ENCODE measurements at places on chromosomes 13 and 19.

DNA sequence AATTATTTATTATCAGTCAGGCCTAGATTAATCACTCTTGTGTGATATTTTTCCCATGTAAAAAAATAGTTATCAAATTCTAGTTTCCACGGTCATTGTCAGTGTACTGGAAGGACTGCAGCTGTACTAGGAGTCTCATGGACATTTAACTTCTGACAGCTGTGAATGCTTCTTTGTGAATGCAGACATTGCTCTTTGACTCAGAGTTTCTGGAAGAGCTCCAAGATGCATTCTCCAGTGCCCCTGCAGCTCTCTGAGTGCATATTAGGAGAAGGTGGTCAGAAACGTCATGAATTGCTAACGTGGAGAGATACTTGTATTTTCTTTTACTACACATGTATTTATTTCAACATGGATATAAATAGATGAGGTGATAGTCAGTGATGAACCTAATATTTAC, 9.7 kb upstream of the SLITRK5 start:
- no peak for DNase-seq

GRCh38 chr13:77042566-77043177, 15.7 kb upstream of the FBXL3 start:
- DNase-seq: no peak

GRCh38 chr19:11435833-11436313, 438 bp downstream of the PRKCSH start:
- no peak for DNase-seq

GRCh38 chr19:3456925-3457527, 23.3 kb downstream of the SMIM24 start:
- no peak for DNase-seq

- DNase-seq: no peak
Observed at GRCh38 chr19:56839652-56840450, 675 bp downstream of the PEG3 start.

DNA sequence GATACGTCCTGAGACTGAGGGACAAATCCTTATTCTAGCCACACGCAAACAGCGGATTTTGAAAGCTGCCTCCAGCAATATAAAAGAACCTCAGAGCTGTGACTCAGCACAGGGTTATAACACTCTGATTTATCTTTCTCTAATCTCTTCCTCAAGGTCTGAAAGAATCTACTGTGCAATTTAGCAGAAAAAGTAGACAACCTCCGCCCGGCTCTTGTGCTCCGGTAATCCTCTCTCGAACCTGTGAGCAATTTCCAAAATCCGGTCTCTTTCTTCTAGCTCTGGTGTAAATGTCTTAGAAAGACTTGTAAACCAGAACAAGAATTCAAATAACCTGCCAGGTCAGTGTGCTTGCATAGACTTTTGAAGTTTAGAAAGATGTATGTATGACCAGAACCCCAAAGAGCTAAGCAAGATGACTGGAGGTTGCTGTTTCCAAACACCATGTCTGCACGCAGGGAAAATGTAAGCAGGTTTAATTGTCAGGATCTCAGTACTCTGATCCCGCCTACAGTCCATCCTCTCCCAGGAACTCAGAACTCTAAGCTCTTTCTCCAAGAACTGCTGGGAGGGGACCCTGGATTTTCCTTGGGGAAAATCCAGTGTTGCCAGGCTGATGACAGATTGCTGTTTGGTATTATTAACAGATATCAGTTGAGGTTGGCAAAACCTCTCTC, 338.1 kb downstream of the RFC3 start:
- no peak for DNase-seq

DNA sequence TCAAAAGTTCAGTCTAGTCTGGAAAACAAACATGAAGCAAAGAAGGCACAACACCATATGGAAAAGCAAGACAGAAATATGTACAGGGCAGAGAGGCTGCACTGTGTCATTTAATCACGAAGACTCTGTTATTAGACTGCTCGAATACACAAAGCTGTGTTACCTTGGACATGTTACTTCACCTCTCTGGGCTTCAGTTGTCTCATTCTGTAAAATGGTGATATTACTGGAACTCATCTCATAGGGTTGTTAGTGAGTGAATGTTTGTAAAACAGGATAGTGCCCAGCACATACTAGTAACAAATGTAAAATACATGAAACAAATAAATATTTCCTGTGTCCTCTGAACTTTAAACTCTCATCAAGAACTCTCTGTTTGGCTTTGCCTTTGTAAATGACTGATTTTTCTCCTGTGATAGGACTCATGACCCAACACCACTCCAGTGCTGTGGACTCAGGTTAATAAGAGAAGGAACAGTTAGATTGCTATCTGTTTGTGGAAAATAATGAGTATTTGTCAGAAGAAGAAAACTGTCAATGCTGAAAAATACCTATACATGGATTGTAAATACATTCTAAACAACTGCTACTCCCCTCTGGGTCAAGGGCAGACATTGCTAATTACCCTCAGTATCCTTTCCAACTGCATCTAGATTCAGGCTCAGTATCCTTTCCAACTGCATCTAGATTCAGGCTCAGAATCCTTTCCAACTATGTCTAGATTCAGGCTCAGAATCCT, 62.3 kb downstream of the ZIC5 start:
- no peak for DNase-seq

GRCh38 chr13:93926425-93926824, 553.1 kb downstream of the DCT start:
- no peak for DNase-seq

- no peak for DNase-seq
Observed at GRCh38 chr13:110228936-110229904, 77.7 kb downstream of the COL4A1 start.

DNA sequence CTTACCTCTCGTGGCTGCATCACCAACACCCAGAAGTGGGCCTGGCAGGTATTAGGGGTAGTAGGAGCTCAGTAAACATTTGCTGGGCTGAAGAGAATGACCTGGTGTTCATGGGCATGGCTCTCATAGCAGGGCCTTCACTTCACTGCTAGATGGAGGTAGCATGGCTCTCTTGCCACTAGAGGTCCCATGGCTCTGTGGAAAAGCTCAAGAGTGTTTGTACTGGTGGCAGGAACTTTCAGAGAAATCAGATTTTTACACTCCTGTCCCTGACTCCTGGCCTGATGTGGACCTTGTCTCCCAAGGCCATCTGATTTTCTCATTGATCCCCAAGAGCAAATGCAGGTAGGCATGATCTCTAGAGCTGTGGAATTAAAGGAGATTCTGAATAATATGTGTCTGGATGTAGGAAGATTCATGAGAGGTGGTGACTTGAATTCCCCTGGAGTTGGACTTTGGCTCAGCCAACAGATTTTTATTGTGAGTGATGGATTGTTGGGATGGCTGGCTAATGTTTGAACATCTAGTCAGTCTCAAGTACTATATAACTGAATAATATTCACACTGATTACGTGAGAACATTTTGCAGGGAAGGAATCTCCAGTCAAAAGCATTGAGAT, 5.7 kb downstream of the ZNF574 start:
- DNase-seq: no peak

DNA sequence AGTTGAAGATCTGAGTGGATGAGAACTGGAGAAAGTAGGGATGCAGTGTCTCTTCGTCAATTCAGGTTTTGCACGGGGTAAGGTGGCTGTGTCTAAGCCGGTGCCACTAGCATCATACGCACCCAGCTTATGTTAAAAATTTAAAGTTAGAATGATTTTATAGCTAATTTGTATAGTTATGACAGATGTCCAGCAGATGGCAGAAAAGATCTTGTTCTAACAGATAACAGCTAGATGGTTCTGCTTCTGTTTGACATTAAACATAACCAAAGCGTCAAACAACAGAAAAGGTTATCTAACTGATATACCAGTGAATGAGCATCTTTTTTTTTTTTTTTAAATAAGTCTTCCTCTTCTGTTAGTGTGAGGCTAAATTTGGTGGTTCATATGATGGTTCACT, 18.8 kb upstream of the EDDM13 start:
- no peak for DNase-seq

DNA sequence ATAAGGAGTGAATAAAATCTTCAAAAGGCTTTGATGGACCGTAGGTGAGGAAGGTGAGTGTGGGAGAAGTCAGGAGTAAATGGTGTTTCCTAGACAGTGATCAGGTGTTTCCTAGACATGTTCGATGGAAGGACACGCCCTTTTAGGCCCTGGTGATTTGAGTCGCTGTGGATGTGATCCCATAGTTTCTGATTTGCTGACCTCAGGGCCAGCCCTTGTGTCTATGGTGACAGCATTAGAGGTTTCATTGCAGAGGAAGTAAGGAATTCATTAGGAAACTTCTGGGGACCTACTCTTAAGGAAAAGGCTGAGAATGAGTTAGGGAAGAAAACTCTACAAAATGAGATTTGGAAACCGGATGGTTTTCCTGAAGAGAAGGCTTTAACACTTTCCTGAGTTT, 31.5 kb upstream of the RNF113B start:
- no peak for DNase-seq

DNA sequence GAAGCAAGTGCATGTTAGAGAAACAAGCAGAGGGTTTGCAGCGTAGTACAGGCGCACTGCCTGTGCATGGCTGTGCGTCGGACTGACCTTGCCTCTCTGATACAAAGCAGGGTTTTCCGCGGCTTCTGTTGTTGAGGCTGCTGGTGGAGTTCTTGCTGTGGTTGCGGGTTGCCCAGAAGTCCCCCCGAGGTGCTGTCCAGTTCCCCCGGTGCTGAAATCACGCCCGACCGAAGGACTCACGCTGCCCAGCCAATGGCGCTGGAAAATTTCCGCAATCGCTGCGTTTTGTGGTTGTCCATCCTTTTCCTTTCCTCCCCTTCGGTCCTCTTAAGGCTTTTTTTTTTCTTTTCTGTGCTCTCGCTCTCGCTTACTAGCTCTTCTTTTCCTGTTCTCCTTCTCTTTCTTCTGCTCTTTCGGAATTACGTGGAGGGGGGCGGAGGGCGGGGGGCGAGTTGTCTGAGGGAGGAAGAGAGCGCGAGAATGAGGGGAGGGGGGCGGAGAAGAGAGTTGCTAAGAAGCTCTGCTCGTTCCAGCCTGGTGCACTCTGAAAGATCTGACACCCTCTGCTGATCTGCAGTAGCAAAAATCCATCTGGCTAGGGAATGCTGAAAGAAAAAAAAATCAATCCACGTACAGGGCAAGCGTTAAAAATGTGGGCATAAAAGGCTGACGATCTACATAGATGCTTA, at the start of gene SLITRK1:
SLITRK1 (minus strand) TSS at position 558 of the 689 bp plus-strand sequence. CDS start 967 bp downstream, outside the sequence.
- no peak for DNase-seq

DNA sequence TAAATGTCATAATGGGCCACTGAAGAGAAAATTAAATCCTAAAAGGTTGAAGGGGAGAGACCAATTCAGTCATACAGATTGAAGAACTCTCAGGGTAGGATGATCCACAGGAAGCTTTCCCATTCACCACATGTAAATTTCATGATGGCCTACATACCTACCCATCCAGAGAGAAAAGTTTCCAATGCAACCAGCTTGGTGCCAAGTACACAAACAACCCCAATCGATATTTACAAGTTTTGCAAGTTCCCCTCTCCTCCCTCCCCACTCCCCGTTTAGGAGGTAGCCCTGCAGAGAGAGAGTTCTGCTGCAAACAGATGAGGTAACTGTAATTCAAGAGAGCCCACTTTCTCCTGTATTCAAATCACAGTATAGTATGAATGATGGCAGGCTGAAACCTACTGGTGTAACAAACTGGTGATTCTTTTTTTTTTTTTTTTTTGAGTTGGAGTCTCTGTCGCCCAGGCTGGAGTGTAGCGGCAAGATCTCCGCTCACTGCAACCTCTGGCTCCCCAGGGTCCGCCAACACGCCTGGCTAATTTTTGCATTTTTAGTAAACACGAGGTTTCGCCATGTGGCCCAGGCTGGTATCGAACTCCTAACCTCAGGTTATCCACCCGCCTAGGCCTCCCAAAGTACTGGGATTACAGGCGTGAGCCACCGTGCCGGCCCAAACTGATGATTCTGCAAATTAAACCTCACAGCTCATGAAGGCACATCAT, 14.4 kb downstream of the FOXO1 start:
- DNase-seq: no peak

DNA sequence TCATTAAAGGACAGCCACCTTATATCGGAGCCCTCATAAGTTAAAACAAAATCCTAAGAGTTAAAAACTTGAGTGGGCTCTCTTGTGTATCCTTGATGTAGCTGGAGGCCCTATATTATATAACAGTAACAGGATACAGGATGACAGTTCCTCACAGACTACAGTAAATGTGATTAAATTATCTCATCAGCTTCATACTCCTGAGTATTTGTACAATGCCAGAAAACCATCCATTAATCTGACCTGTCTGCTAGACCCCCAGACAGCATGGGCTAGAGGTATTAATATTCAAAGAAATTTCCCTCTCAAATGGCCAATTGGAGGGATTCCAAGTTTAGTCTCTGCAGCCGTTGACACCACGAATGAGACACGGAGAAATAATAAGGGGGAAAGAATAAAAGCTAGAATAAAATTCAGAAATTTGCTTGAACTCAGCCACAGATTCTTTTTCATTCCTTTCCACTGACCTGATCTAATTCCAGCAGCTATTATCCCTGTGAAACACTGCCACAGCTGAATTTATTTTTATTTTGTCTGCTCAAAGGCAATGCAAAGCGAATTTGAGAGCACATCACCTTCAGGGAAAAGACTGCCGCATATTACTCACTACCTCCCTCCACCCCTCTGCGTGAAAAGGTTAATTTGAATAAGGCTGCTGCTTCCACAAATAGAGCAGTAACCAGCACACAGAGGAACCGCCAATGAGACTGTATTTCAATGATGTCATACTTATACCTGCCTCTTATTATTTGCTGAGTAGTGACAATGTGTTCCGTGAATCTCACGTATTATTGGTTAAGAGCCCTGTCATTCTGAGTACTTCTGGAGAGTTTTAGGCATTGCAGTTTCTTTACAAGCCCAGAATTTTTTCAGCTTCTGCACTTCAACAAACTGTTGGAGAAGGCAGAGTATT, 155.9 kb upstream of the KLF12 start:
- DNase-seq: no peak

DNA sequence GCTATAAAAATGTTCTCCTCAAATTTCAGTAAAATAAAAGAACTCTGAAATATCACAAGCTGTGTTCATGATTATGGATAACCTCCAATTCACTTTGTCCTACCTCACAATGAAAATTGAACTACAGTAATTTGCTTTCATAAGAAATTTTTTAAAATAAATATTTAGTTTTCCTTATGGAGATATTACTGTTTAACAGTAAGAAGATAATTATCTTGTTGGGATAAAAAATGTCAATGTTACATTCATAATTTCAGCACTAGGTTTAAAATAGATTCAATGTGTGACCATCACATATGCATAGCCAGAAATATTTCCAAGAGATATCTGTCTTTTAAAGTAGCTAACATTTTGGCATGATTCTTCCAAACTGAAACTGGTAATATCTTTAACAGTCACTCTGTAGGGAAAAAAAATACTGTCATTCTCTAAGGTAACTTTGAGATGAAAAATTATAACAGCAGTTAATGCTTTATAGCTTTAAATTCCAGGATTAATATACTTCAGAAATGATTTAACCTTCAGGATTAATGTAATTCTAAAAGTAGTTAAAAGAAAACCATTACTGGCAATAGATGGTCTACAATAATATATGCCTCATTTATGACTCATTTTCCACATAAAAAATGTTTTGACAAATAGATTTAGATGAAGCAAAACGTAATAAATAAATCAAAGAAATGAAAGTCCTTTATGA, 91.3 kb downstream of the SPRY2 start:
- no peak for DNase-seq

- no peak for DNase-seq
Observed at GRCh38 chr19:1313695-1314613, 28.3 kb downstream of the EFNA2 start.

GRCh38 chr19:46475986-46476385, 4.6 kb upstream of the PNMA8A start:
- DNase-seq: no peak

- DNase-seq: no peak
Observed at GRCh38 chr13:64704121-64704649, 2526.0 kb downstream of the PCDH9 start.

Measured in 8988T (cell line).